Panc1 (cell line): ENCODE measurements at places on chromosomes 6 and 20. TPM values are rescaled to one million over a fixed set of nuclear protein-coding genes. Genes with fewer than 3 reads are reported as not detected.
A peak's percentile ranks its signal among the peaks of the same experiment; 100 is the strongest.

DNA sequence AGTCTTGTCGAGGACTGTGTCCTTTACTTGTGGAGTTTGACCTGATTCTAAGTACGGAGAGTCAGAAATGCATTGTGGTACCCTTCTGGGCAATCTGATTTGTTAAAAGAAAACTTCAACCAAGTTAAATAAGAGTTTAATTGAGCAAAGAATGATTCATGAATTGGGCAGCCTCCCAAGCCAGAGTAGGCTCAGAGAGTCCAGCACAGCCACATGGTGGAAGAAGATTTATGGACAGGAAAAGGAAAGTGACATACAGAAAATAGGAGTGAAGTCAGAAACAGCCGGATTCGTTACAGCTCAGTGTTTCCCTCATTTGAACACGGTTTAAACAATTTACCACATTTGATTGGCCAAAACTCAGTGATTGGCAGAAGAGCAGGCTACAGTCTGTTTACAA, 329.2 kb downstream of the DHX35 start:
- H3K27me3 ChIP-seq = no peaks in the 10 kb centered on the region
- H3K27ac ChIP-seq = no peak overlapping the region
- DNase-seq = no peak
- no peak overlapping the region for H3K4me3 ChIP-seq
- no peaks in the 10 kb centered on the region for H3K4me1 ChIP-seq

- H3K4me3 ChIP-seq = no peak overlapping the region
- H3K36me3 ChIP-seq = peaks cover 32% of the 10 kb centered on the region
- no peak for DNase-seq
- H3K27ac ChIP-seq = no peak overlapping the region
- no peaks in the 10 kb centered on the region for H3K4me1 ChIP-seq
- no peaks in the 10 kb centered on the region for H3K27me3 ChIP-seq
Measured at GRCh38 chr6:7881765-7882500, 28.7 kb downstream of the TXNDC5 start.

GRCh38 chr6:40950986-40951698, 87.9 kb downstream of the UNC5CL start:
- DNase-seq = no peak
- peaks cover 43% of the 10 kb centered on the region for H3K4me1 ChIP-seq
- H3K27me3 ChIP-seq = no peaks in the 10 kb centered on the region
- peak overlapping the region; percentile 97 for H3K27ac ChIP-seq
- no peak overlapping the region for H3K4me3 ChIP-seq

GRCh38 chr6:157683707-157684106, 139.3 kb upstream of the SNX9 start:
- H3K27ac ChIP-seq = no peak overlapping the region
- DNase-seq = no peak
- peaks cover 4% of the 10 kb centered on the region; the same call in 1 of the 2 replicates for H3K4me1 ChIP-seq
- no peaks in the 10 kb centered on the region for H3K36me3 ChIP-seq

ELOVL2 gene
- total RNA-seq = 27.8 TPM

EFCAB8 gene
- total RNA-seq = 1.1 TPM

DYNLRB1 gene
- 155 TPM for total RNA-seq
